ENCODE measurements at places on chromosomes 11 and 22.

DNA sequence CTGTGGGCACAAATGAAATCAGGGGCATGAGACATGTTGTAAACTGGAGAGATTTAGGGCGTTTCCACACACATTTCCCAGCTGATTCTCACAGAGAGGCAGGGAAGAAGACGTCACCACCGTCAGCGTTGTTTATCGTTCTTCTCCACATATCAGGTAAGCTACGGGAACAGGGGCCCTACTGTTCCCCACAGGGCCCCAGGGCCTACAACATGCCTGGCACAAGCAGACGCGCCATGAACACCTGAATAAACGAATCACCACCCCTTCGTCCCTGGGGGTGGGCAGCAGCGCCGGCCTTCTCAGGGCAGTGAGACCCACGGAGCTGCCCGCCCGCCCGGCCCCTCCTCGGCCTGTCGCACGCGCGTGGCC, 342 bp downstream of the EFCAB6 start:
- no peak for DNase-seq

- DNase-seq, result no peak
Observed at GRCh38 chr22:20248461-20248978, 19.6 kb downstream of the RTN4R start.

DNA sequence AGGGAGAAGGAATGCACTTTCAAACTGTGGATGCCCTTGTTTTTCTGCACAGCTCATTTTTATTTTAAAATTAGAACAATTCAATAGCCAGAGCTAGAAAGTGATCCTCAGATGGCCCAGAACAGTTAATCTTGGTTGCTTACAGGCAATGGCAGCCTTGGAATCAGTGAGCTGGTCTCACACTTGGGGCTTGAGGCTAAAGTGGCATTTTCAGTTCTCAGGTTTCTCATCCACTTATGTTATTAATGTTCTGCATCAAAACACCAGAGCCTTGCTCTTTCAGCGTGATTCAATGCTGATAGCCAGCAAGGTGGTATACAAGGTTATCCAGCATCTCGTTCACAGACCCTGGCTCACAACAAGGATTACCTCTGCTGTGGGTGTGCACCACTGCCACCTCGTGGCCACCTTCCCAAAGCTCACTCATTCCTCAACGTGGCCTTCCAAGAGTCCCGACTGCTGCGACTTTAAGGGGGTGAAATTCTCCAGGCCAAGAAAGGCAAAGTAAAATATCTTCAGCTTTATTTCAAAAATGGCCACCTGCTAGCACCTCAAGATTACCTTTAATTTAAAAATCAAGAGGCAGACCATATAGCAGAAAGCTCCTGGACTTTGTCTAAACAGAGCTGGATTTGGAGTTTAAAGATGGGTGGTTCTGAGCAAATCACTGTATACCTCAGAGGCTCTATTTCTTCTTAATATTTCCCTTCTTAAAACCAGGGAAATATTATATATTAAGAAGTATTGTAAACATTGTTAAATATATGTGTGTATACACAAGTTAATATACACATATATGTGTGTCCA, 34.2 kb upstream of the FSHB start:
- peak; percentile 61 for DNase-seq

GRCh38 chr11:124788521-124788920, 11.7 kb downstream of the MSANTD2 start:
- DNase-seq, result no peak

- no peak for DNase-seq
Observed at GRCh38 chr22:41885116-41885515, 29.8 kb downstream of the SHISA8 start.

- no peak for DNase-seq
Observed at GRCh38 chr11:1848640-1849430, 4.0 kb upstream of the LSP1 start.

DNA sequence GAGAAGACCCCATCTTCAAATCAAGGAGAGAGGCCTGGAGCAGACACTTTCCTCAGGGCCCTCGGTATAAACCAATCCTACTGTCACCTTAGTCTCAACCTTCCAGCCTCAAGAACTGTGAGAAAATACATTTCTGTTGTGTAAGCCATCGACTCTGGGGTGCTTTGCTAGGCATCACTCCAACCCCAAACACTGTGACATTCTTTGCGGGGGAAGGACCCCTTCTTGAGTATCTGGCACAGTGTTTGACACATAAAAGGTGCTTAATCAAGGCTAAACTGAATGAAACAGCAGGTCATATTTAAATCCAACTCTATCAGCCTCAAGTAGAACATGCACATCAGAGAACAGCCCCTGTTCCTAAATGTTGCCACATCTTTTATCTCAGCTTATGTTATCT, 558.1 kb downstream of the INSC start:
- DNase-seq, result no peak

DNA sequence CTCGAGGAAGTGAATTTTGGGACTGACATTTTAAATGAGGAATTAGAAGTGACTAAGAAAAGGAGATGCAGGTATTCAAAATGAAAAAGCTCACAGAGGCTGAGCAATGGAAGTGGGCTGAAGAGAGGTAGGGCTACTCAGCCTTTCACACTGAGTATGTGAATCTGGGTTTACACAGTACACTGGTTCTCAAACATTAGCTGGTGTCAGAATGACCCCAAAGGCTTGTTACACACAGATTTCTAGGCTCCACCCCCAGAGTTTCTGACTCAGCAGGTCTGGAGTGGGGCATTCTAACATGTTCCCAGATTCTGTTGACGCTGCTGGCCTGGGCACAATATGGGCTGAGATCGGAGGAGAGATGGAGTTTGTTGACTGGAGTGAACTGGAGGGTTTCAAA, 32.8 kb downstream of the CADM1 start:
- no peak for DNase-seq

DNA sequence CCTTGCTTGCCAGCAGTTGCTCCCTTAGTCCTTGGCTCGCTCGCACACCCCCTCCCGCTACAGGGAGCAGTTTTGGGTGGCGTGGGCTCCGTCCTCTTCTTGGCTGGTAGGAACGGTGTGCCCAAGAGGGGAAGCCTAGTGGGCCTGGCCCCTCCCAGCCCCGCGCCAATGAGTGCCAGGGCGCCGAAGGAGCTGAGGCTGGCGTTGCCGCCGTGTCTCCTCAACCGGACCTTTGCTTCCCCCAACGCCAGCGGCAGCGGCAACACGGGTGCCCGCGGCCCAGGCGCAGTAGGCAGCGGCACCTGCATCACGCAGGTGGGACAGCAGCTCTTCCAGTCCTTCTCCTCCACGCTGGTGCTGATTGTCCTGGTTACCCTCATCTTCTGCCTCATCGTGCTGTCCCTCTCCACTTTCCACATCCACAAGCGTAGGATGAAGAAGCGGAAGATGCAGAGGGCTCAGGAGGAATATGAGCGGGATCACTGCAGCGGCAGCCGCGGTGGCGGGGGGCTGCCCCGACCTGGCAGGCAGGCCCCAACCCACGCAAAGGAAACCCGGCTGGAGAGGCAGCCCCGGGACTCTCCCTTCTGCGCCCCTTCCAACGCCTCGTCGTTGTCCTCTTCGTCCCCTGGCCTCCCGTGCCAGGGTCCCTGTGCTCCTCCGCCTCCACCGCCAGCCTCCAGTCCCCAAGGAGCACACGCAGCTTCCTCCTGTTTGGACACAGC, 1.6 kb downstream of the C11orf87 start:
- peak; percentile 31 for DNase-seq

DNA sequence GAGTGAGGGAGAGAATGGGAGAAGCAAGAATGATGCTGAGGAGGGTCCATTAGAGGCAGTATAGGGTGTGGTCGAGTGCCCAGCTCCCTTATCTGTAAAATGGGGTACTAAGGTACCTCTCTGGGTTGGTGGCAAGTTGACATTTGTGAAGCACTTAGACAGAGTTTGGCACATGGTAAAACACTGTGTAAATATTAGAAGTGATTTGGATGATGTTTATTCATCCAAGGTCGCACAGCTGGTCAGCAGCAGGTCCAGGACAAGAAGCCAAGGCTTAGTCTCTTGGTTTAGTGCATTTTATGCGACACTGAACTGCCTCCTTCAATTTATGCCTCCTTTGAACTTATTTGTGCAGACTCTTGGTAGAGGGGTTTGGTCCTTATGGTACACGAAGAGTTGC, 19.4 kb downstream of the KREMEN1 start:
- DNase-seq, result no peak

- DNase-seq, result no peak
Observed at GRCh38 chr22:41050883-41051282, 41.5 kb upstream of the EP300 start.

DNA sequence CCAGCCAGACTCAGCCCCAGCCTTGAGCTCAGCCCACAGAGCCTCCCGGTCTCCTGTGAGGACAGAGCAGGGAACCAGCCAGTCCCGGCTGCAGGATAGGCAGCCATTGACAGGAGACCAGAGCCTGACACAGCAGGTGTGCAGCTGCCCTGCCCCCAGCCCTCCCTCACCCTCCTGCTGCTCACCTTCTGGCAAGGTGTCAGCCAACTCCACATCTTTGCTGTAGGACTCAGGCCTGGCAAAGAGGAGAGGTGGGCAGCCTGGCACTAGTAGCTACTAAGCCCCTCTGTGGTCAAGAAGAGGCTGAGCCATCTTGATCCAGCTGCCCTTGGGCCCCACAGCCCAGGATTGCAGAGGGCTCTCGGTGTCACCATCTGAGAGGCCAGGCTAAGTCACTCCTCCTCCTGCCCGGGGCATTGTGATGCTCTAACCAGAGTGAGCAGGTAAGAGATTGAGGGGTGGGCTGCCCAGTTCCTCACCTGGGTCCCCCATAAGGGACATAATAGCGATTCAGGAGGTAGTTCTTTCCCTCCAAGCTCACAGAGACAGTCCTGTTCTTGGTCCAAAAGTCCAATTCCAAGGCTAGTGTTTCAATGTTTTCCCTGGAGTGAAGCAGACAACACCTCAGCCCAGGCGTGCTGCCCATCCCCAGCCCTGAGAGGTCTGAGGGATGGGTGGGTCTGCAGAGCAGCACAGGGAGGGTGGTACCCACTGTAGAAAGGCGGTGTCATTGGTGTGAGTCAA, 18.6 kb downstream of the TREH start:
- no peak for DNase-seq

DNA sequence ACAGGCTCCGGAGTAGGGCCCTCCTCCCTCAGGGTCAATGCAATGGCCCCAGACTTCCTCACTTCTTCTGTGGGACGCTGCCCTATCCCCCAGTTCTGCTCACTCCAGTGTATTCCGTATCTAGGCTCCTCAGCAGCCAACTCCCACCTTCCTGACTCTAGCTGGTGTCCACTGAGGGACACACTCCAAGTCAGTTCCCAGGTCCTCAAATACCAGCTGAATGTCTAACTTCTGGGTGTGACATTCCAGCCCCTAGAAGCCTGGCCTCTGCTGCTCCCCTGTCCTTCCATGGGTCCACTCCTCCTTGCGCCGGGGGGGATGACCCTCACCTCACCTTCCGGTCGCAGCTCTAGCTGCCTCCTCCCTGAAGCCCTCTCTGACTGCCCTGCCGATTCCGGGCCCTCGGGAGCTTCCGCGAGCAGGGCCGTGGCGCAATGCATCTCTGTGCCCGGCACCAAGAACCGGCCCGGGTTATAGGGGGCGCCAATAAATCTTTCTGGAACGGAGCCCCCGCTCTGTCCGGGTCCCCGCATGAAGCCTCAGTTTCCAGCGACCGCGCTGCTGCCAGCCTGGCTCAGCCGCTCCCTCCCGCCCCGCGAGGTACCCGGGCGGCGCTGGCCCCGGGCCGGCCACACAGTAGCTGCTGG, 15.4 kb downstream of the BAD start:
- peak; percentile 52 for DNase-seq

DNA sequence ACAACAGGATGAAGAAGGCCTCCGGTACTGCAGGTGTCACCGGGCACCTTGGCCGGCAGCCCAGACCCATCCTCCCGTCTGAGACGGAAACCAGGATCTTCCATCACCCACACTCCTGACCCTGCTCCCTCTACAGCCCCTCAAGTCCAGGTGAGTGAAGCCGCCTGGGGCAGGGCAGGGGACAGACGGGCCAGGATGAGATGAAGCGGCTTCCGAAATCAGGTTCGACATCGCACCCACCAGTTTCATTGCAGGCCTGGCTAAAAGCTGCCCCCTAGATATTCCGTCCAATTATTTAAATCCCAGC, 639.1 kb downstream of the TBC1D22A start:
- no peak for DNase-seq
